ENCODE measurements at places on chromosomes 12 and 14.

DNA sequence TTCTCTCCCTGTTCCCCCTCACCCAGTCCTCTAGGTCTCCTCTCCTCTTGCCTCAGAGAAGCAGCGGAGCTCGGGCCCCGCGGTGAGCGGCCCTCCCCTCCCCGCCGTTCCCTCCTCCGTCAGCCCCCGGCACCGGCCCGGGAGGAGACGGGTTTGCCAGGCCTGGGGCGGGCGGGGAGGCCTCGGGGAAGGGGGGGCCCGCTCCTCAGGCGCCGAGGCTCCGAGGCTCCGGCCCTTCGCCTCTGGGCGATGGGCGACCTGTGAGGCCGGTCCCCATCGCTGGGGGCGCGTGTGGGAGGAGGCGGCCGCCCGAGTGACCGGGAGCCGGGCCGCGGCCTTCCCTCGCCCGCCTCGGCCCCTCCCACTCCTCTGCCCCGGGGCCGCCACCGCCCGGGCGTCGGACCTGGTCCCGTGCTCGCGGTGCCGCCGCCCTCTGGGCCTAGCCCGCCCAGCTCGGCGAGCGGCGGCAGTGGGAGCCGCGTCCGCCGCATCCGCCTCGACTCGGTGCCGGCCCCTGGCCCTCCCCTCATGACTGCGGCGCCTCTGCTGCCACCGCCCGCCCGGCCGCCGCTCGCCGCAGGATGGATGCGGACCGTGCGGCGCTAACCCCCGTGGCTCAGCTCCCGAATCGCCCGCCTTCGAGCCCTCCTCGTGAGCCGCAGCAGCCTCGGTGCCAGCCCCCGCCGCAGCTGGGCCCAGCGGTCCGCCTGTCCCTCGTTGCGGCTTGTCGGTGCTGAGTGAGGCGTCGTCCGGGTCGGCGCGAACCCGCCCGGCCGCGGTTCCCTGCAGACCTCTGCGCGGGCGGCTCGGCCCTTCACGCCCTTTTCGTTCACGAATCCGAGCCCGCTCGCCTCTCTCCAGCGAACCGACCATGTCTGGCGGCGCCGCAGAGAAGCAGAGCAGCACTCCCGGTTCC, 574 bp downstream of the WNK1 start:
- peak; percentile 49 for DNase-seq

- no peak for DNase-seq
These were observed 11.6 kb downstream of the ACTN1 start for GRCh38 chr14:68967459-68967940.

DNA sequence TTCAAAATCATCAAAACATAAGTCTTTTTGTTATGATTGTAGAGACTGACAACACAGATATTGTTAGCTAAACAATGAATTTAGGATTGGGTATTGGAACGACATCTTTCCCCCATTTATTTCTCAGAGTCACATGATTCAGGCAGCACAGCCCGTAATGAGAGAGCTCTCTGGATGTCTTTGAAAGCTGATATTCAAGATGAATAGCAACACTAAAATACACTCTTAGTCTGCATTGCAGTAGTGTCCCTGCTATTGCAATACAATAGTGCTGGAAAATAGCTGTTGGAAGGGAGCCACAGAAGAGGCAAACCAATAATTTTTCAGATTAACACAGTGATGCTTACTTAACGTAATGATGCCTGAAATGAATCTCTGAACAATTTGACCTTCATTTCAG, 9.9 kb downstream of the GTSF1 start:
- no peak for DNase-seq

- DNase-seq, result no peak
These were observed 84.9 kb downstream of the DUSP6 start for GRCh38 chr12:89267404-89267803.

DNA sequence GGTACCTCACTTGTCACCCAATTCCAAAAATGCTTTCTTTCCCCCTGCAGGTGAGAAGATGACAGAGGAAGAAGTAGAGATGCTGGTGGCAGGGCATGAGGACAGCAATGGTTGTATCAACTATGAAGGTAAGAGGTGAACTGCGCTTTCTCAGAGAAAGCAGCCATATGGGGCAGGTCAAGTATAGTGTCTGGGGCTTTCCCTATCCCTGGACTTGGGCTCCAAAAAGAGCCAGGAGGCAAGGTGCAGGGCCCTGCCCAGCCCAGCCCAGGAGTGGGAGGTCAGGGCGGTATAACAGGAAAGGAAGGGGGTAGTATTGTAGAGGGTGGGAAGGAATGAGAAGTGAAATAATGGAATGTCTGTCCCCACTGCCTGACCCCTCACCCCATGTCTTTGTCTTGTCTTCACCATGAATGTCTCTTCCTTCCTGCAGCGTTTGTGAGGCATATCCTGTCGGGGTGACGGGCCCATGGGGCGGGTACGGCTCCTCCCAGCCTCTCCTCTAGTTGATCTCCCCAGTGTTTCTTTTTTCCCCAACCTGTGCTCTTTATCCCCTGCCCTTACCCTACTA, 2.1 kb downstream of the MYL6 start:
- DNase-seq, result no peak

DNA sequence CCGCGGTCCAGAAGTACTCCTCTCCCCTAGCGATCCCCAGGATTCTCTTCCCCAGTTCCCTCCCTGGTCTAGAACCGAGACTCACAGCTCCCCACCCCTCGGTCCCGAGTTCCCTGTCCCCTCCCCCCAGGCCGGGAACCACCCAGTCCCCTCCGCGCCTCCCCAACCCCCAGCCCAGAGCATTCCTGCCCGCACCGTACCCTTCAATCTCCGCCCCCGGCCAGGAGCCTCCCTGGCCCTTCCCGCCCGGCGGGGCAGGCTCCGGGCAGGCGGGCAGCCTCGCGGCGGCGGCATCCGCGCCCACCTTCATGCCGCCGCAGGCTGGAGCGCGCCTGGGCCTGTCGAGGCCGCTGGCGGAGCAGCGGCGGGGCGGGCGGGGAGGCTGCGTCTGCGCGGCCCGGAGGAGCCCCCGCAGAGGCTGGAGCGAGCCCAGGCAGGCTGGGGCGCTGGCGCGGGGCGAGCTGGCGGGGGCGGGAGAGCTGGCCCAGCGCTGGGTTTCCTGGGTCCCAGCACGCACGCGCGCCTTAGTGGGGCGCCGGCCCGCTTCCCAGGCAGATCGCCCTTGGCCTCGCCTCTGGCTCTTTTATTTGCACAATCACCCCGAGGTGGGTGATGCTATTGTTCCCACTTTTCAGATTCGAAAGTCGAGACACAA, 22.2 kb upstream of the GPR132 start:
- no peak for DNase-seq

DNA sequence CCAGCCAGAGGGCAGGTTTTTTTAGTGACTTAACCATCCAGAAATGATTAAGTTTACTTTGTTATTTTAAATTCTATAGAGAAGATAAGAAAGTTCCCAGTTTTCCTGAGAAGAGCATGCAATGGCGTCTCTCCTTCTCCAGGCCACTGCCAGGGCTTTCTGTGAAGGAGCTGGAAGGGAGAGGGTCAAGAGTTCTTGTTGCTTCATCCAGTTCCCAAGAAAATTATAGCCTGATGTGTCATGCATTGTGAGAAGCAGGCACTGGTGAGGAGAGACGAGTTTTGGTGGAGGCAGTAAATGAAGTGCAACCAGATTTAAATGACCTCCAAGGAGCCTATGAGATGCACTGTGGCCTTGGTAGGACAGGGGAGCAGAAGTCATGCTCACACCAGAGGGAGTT, 14.2 kb downstream of the ELK3 start:
- DNase-seq, result no peak

- DNase-seq, result no peak
These were observed 38.3 kb downstream of the TTLL5 start for GRCh38 chr14:75699331-75699730.

Measured in NK-92 treated with Interleukin-12 subunit alpha and Interleukin-12 subunit beta, amount 100 ng/mL, for 24 hours (cell line).